ENCODE measurements at places on chromosomes 12 and 14.

- no peak for DNase-seq
These were observed 217.3 kb upstream of the EEA1 start for GRCh38 chr12:93146263-93146939.

- no peak for DNase-seq
These were observed 96.2 kb upstream of the FGD4 start for GRCh38 chr12:32303174-32303549.

DNA sequence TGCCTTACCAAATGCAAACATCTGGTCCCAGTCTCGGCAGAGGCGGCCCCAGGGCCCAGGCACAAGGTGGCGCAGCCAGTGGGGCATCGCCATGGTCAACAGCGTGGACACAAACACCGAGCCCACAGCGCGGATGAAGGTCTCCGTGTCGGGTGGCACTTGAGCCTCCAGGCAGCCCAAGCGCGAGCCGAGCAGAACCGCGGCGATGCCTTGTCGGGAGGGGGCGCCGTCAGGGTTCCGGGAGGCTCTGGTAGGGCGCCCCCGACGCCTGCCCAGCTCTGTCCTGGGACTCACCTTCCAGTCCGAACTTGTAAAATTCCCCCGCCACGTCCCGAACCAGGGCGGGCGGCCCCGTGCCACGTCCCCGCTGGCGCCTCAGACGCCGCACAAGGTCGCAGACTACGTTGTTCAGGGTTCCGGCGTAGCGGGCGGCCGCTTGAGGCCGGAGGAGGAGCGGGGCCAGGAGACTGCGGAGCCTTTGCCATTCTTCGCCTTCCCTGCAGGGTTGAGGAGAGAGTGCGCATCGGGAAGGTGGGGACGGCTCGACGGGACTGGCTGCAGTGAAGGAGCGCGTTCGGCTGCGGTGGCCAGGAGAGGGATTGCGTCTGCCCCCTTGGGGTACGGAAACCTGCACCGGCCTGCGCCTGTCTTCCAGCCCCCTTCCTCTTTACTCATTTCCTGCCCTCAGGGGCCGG lies 1.7 kb downstream of the CYP27B1 start:
- no peak for DNase-seq

DNA sequence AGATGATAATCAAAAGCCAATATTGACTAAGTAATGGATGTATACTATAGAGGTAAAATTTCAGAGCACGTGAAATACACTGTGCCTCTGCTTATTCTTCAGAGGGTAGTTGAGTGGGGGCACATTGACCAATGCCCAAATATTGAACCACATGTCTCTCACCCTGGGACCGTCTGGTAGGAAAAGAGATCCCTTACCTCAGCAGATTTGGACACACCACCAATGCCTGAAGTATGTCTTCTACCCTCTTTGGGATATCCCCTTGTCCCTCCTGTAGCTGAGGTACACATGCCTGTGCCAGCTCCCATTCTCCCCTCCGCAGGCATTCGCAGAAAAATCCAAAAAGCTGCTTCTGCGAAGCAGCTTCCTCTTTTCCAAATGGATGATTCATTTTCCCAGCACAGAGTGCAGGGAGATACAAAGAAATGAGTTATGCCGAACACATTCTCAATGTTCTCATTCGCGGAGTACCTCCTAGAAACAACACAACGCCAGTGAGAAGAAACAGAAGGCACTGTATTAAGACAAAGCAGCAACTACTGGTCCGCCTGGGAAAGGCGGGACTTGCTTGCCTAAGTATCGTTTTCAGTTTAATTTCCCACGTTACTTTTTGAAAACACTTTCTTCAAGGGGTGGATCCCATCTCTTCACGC lies 691 bp downstream of the ZFYVE26 start:
- DNase-seq = no peak

- no peak for DNase-seq
These were observed 15.0 kb downstream of the GABARAPL1 start for GRCh38 chr12:10227648-10228047.

GRCh38 chr12:7501031-7501588 lies 2.5 kb downstream of the CD163 start:
- no peak for DNase-seq

GRCh38 chr14:39398382-39398781 lies 33.9 kb downstream of the FBXO33 start:
- DNase-seq = no peak

- DNase-seq = no peak
These were observed 7.3 kb downstream of the STXBP6 start for GRCh38 chr14:25042362-25043299.

DNA sequence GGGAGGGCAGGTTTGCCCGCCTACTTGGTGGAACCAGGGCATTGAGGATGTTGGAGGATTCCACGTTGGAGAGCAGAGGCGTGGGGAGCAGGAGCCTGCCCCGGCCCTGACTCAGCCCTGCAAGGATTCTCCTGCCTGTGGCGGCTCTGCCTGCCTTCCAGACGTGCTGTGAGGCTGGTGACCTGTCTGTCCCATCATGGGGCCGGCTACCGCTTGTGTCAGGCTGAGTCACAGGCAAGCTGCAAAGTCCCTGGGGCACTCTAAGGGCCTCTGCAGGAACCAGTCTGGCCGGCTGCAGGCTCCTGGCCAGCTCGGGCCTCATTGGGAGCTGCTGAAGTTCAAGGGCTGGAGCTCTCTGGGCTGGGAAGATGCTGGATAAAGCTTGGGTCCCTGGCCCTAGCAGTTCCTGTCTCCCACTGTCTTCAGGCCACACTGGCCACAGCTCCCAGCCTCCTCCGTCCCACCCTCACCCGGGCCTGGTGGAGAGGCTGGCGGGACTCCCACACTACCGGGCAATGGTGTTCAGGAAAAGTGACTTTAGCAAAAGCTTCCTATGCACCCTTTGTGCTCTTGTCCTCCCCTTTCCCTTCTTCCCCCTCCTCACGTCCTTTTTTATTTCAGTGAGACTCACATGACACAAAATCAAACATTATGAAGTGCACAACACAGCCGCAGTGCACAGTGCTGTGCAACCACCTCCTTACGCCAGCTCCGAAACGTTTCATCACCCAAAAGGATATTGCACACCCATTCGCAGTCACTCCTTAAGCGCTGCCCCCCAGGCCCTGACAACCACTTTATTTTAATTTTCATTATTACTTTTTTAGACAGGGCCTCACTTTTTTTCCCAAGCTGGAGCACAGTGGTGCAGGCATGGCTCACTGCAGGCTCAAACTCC lies 22.0 kb upstream of the ULK1 start:
- DNase-seq = no peak

- DNase-seq = no peak
These were observed 23.6 kb upstream of the TCL1B start for GRCh38 chr14:95662376-95663186.

GRCh38 chr12:52087961-52088820 lies 8.7 kb downstream of the SMIM41 start:
- no peak for DNase-seq

DNA sequence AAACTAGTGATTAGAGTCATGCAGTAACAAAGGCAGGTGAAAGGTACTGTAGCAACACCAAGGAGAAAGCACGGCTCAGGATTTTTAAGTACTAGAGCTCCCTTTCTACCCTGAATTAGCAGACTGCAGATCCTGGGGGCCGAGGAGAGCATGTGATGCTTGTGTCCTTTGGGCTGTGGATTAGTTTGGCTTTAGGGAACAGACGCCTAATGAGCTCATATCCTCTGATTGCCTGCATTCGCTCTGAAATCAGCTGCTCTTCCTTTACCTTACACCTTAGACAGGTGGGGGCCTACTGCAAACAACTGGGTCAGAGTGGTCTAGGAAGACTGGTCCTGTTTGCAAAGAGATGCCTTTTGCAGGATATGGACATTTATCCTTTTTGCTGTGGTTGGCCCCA lies 2.2 kb downstream of the PIP4K2C start:
- no peak for DNase-seq

- no peak for DNase-seq
These were observed 69.6 kb upstream of the DDX11 start for GRCh38 chr12:31003861-31004640.

DNA sequence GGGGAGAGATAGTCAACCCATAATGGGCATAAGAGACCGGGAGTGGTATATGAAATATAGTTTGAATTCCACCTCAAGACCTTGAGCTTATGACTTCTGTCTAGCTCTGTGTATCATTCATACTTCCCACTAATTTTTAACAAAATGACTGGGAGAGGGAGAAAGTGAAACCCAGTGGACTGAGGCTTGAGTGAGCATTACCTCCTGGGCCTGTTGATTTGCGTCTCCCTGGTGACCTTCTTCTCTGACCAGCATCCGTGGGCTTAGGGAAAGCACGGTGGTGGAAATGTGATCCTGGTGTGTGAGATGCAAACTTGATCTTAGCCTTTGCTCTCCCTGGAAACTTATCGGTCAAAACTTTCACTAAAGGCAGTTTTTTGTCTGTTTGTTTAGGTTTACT lies 207.9 kb upstream of the BCL2L14 start:
- no peak for DNase-seq

GRCh38 chr12:2541631-2542204 lies 253.1 kb upstream of the FKBP4 start:
- no peak for DNase-seq
